ENCODE measurements at places on chromosomes 3 and 15.

- DNase-seq = no peak
Observed at GRCh38 chr3:10189557-10190354, 25.0 kb downstream of the IRAK2 start.

- DNase-seq = no peak
Observed at GRCh38 chr3:16288664-16289063, 23.7 kb downstream of the OXNAD1 start.

DNA sequence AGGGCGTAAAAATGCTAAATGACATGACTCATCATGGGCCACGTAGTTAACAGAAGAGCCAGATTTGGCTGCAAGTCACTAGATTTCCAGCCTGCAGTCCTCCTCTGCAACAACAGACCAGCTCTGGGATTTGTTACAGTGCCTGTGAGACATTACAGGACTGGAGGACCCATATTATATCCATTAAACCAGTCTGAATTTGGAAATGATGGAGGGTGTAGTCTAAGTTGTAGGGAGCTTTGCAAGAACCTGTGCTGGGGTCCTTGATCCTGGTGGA lies 10.8 kb downstream of the ZNF774 start:
- no peak for DNase-seq

- no peak for DNase-seq
Observed at GRCh38 chr3:85881833-85882393, 923.1 kb downstream of the CADM2 start.

DNA sequence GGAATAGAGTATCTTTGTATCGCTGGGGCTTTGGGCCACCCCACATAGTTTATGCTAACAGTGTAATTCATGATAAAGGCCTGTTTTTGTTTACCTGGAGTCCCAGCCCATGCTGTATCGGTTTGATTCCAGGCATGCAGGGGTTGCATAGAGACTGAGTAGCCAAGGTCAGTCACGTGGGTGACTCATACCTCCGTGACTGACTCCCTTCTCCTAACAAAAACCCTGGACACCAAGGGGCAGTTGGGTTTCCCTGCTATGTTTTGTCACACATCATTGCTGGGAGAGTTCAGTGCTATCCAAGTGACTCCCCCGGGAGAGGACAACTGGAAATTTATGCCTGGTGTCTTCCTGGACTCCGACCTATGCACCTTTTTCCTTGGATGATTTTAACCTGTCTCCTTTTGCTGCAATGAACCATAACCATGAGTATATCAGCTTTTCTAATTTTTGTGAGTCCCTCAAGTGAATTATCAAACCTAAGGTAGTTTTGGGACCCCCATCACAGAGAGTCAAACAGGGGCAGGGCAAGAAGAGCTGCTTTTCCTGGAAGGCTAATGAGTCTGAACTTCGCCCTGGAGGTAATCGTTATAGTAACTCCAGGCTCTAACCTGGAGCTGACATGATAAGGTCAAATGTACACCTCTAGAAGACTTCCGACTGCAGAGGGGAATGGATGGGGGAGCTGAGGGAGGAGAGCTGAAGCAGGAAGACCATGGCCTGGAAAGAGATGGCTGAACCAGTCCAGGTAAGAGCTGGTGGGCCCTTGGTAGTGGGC lies 57.0 kb downstream of the SRGAP3 start:
- DNase-seq = no peak

GRCh38 chr15:26083896-26084295 lies 220.8 kb upstream of the ATP10A start:
- peak; percentile 24 for DNase-seq
